ENCODE measurements at places on chromosomes 3 and 15.

GRCh38 chr15:55993804-55994560 is 570 bp upstream of the NEDD4 start:
- DNase-seq, result no peak

DNA sequence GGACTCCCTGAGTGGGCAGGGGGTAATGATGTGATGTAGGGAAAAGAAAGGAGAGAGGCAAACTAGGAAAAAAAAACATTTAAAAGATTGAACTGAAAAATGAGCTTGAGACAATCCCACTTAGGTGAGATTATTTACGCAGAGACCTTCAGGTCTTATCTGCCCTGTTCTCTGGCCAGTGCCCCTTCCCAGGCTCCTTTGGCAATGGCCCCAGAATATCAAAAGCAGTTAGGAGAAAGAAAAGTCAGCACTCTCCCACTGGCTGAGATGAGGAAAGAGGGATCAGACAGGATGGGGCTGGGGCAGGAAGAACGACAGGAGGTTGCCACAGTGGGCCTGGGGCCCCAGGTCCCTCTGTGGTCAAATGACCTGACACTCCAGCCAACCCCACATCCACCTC is 105.4 kb downstream of the MEGF11 start:
- DNase-seq, result no peak

DNA sequence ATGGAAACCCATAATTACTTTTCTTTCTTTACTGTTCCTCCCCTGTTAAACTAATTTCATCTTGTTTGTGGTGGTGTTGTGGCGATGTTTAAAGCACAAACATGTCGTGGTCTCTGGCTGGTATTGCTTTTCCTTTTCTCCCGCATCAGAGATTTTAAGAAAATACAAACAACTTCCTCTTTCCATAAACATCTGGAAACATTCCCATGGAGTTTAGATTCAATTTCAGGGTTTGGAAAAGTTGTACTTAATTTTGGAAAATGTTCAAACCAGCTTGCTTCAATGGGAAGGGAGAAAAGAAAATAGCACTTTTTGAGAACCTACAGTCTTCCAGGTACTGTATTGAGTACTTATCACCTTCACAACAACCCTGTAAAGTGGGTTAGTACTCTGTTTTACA is 30.4 kb downstream of the STARD9 start:
- no peak for DNase-seq

GRCh38 chr3:124877674-124878073 is 9.5 kb downstream of the ITGB5 start:
- no peak for DNase-seq

DNA sequence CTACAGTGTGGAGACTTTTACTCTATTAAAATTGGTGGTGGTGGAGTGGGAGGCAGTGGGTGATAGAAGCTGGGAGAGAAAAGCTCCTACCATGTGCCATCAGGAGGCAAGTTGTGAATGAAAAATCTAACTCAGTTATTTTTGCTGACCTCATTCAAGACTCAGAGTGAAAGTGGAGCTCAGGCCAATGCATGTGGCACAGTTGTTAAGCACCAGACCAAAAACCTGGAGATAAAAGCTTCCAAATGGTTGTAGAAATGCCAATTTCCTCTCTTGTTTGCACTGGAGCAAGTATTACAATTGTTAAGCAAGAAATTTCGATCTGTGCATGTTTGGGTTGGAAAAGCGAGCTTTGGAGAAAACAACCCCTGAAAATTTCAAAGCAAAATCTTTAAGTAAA is 81.5 kb upstream of the PRICKLE2 start:
- no peak for DNase-seq

- DNase-seq, result no peak
Observed at GRCh38 chr15:57245130-57245529, 131.2 kb upstream of the CGNL1 start.

DNA sequence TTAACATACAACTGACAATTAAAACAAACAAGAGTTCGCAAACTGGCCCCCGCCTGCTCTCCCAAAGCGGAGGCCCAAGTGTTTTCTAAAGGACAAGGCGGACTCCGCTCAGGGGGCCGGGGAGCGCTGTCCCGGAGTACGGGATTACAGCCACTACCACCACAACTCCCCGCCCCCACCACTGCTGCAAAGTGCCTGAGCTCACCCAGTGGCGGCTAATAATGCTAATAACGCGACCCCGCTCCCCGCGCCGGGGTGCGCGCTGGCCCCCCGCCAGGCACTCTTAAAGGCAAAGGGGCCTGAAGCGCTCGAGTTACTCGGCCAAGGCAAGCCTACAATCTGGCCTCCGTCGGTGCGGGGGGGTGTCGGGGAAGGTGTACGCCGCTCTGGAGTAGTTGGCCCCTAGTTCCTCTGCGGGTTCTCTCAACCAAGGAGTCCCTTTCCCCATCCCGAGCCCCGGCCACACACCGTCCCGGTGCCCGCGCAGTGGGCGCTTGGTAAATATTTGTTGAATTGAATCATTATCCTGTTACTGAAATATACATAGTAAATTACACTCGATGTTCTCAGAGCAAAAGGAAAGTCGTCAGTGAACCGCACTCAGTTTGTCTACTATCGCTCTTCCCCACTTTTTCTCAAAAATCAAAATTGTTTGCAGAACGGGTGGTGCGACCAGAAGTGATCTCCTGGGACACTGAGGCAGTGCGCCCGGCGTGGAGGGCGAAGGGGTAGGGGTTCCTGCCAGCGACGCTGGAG is 827 bp downstream of the WNT5A start:
- no peak for DNase-seq

GRCh38 chr15:36370051-36370730 is 209.2 kb upstream of the CDIN1 start:
- no peak for DNase-seq

DNA sequence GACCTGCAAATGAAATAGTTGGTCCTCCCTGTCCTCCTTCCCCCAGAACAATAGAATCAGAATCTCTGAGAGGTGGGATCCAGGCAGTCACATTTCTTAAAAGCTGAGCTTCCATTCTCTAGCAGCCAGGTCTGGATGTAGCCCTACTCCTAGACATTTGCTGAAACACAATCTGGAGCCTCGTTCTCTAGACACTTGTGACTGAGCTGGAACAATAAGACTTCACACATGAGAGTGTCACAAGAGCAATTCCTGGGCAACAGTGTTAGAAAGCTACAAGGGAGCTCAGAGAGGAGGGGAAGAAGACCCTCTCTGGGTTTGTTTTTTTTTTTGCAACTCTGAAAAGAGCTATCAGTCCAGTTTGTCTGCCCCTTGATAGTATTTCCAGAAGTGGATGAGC is 14.5 kb downstream of the CORO2B start:
- DNase-seq, result no peak

DNA sequence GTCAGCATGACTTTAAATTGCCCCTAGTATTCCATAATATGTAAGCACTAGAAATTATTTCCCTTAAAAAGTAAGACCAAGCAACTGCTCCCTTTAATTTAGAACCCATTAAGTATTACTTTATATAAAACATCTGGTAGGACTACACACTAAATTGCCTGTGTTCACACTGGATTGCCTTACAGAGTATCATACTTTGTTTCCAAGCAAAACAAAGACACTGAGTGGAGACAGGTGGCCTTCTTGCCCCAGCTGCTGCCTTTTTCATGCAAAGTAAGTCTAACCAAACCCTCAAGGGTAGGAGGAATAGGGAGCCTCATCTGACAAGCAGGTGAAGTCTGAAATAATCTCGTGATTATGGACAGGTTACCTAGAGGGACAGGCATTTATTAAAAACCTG is 87.3 kb downstream of the PEX5L start:
- DNase-seq, result no peak

GRCh38 chr3:124333931-124334640 is 342.2 kb upstream of the ROPN1 start:
- DNase-seq, result no peak

- DNase-seq, result no peak
Observed at GRCh38 chr3:105006164-105006563, 360.5 kb upstream of the ALCAM start.

DNA sequence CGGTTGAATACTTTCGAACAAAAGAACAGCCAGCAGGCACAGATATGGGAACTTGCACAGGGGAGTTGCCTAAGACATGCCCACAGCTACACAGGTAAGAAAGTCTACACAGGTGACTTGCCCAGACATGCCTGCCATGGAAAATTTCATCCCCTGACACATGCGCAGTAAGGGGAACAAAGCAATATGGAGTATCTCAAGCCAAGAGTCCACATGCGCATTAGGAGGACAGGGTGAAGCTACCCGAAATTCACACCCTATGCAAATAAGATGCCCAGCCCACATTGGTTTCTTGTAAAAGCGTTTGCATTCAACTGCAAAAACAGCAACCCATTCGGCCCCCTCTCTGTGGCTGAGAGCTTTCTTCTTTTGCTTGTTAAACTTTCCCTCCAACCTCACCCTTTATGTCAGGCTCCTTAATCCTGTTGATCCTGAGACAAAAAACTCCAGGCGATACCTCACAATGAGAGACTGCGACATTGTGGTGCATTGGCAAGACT is 49.3 kb upstream of the TRPM1 start:
- DNase-seq, result no peak

GRCh38 chr15:99635794-99636193 is 70.0 kb downstream of the MEF2A start:
- no peak for DNase-seq

GRCh38 chr15:56608140-56608778 is 125.0 kb downstream of the ZNF280D start:
- DNase-seq, result no peak

GRCh38 chr3:30681649-30682211 is 75.3 kb downstream of the TGFBR2 start:
- no peak for DNase-seq

GRCh38 chr3:158725348-158726011 is 6.8 kb downstream of the RARRES1 start:
- no peak for DNase-seq

DNA sequence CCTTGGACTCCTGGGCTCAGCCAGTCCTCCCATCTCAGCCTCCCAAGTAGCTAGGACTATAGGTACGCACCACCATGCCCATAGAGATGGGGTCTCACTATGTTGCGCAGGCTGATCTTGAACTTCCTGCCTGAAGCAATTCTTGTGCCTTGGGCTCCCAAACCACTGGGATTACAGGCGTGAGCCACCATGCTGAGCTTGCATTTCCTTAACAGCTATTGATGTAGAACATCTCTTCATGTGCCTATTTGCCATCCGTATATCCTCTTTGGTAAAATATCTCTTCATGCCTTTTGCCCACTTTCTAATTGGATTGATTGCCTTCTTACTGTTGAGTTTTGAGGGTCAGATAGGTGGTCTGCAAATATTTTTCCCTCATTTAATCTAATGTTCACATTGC is 208.9 kb upstream of the TLE3 start:
- DNase-seq, result no peak

DNA sequence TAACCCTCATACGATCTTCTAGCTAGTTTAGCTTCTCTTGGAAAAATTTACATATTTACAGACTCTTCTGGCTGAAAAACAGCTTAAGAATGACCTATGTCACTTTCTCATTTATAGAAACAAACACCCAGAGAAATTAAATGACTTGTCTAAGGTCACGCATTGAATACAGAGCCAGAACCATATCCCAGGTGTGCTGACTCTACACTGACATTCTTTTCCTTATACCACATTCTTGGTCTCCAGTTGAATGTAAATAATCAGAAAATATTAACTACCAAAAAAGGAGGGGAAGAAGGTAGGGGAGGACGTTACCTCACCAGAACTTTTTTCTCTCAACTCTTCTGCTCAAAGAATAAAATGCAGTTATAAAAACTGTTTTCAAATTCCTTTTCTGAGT is 95.0 kb downstream of the THRB start:
- DNase-seq, result no peak

- DNase-seq, result no peak
Observed at GRCh38 chr3:46672349-46672695, 21.2 kb downstream of the ALS2CL start.

- no peak for DNase-seq
Observed at GRCh38 chr3:151576511-151577137, 115.8 kb upstream of the IGSF10 start.

GRCh38 chr15:101542306-101543025 is 53.0 kb upstream of the PCSK6 start:
- no peak for DNase-seq

DNA sequence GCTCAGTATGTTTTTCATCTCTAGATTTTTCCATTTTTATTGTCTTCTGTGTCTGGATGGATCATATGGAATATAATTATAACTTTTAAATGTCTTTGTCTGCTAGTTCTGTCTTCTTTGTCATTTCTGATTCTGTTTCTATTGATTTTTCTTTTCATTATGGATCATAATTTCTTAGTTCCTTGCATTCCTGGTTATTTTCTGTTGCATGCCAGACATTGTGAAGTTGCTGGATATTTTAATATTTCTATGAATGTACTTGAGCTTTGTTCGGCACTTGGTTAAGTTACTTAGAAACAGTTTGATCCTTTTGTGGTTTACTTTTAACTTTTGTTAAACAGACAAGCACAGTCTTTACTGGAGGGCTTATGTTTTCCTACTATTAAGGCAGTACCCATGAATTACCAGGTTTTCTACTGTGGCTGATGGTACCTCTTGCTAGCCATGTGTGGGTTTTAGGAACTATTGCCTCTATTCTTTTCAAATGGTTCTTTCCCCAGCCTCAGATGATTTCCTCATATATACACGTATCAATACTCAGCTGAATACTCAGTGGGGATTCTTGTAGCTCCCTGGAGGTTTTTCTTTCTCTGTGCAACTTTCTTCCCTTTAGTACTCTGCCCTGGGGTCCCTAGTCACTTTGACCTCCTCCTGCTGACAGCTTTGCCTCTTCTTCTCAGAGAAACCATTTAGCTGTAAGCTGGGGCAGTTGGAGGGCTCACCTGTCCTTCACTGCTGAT is 64.3 kb downstream of the RASA2 start:
- DNase-seq, result no peak

DNA sequence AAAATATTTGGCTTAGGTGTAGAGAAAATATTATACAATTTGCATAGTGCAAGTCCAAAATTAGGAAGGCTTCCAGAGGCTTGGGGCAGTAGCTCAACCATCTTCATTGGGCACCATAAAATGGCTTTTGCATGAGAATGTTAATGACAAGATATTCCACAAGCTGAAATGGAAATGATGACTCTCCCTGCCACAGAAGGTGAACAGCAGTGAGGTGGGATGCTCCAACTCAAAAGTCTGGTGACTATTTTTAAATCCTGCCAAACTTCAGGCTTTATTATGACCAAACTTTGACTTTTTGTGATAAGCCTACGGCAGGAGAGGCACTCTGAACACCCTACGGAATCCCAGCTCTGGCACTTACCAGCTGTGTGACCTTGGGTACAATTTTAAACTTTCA is 37.6 kb downstream of the ARHGEF3 start:
- DNase-seq, result no peak

- no peak for DNase-seq
Observed at GRCh38 chr3:52031896-52032295, 24.5 kb downstream of the DUSP7 start.

- DNase-seq, result no peak
Observed at GRCh38 chr3:113277941-113278598, 66.7 kb downstream of the BOC start.

- DNase-seq, result no peak
Observed at GRCh38 chr3:181738551-181738950, 26.8 kb downstream of the SOX2 start.

DNA sequence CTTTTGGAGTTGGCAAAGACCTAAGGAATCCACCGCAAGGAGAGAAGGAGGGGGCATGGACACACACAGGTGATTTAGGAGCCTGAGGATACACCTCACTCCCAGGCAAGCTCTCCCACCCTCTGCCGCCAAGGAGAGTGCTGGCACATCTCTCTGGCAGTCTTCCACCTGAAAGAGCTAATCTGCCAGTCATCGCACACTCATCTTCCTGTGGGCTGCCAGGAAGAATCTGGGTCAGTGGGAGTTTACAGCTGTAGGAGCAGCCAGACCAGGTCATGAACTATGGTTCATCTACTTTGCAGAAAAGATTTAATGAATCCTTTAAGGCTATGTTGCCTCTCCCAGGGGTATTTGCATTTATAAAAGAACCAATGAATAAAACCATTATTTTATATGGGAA is 170.6 kb upstream of the TSC22D2 start:
- DNase-seq, result no peak

Data from CD4-positive, alpha-beta T cell (primary cell).